Kidney epithelial cell (primary cell): ENCODE measurements at places on chromosomes 7 and 10. TPM values are rescaled to one million over a fixed set of nuclear protein-coding genes. Genes with fewer than 3 reads are reported as not detected.

DNA sequence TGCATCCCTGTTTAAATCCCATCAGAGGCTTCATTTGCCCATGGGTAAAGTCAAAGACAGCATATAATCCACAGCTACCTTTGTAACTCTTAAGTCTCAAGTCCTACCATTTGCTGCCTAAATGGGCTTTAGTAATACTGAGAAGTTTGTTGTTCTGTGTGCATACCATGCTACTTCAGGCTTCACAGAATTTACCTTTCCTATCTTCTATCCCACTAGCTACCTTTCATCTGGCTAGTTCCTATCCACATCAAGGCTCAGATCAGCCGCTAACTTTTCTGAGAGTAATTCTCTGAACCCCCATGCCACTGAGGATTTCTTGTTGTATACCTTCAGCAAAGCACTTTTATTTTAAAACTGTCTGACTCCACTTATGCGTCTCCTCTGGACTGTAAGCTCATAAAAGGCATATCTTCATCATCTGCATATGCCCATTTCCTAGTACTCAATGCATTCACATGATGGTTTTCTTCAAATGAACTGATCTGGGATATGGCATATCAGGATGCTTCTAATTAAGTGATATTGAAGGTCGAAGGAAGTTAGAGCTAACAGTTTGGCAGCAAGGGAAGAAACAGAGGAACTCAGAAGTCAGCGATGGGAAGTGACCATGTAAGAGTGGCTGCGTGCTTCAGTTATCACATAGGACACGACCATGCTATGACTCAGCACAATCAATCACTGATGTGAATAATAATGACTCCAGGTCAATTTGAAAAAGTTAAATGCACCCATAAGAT is 283.9 kb upstream of the DKK1 start:
- no peak for DNase-seq

- no peak for DNase-seq
Measured at GRCh38 chr10:27998954-27999275, at the start of gene ODAD2. ODAD2 (minus strand) TSS chr10:27999079; CDS start chr10:27995142, 3,937 bp downstream.

GRCh38 chr10:99533496-99534449 is 1.0 kb downstream of the NKX2-3 start:
- DNase-seq = no peak

GRCh38 chr7:91503934-91504555 is 239.8 kb downstream of the FZD1 start:
- DNase-seq = no peak

- DNase-seq = no peak
Measured at GRCh38 chr10:86263209-86263608, 103.4 kb downstream of the GRID1 start.

- no peak for DNase-seq
Measured at GRCh38 chr10:111430070-111430469, 353.2 kb downstream of the ADRA2A start.

- no peak for DNase-seq
Measured at GRCh38 chr7:71784180-71784579, 628.0 kb downstream of the CALN1 start.

- no peak for DNase-seq
Measured at GRCh38 chr7:80098795-80099194, 35.8 kb upstream of the GNAI1 start.

DNA sequence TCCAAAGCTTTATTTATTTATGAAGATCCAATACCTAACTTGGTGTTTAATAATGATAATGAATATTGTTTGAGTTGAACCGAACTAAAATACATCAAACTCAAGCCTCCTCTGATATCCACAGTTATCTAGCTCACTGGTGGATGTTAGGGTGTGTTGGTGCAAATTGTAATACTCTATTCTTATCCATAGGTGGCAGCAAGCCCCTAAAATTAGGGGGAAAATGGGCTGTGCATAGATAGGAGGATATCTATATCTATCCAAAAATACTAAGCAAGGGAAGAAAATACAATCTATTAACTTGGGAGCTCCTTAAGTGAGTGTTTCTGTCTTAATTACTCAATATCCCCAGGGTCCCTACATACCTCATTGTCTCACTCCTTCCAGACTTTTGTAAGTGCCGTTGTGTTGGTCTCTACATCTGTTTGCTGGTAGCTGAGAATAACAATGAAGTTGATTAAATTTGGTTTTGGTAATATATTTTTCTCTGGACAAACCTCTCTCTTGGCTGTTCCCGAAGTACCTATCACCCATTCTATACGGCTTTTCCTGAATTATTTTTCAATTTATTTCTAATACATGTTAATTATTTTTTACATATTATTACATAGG is 55.0 kb upstream of the VWDE start:
- DNase-seq = no peak

DNA sequence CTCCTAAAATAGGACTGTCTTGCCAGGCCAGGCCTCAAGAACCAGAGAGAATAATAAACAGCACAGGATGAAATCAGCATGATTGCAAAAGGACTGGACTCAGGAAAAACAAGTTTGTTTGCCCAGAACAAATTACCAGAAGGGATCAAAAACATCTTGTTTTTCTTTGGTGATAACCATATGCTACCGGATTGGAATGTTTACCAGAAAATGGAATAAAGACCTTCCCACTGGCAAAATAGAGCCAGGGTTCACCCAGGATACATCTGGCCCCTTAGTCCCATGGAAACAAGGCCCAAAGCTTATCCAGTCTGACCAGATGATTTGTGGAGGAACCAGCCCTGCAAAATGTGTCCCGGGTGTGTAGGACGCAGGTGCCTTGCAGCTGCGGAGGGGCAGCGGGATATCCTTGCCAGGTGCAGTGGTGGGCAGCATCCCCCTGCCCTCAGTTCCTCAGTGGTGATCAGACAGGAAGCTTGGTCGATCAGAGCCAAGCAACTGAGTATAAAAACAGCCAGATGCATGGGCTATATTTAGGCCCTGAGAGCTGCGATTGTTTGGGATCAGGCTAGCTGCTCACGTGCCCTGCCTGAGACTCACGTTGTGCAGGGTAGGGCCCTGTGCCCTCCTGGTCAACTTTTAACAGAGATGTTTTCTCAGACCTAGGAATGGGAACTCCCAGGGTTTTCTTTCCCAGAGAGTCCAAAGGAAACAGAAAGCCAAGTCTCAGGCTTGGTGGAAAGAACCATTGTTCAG is 4.6 kb upstream of the ZNF22 start:
- DNase-seq = no peak

GRCh38 chr7:24135003-24135817 is 148.8 kb upstream of the NPY start:
- DNase-seq = no peak

DNA sequence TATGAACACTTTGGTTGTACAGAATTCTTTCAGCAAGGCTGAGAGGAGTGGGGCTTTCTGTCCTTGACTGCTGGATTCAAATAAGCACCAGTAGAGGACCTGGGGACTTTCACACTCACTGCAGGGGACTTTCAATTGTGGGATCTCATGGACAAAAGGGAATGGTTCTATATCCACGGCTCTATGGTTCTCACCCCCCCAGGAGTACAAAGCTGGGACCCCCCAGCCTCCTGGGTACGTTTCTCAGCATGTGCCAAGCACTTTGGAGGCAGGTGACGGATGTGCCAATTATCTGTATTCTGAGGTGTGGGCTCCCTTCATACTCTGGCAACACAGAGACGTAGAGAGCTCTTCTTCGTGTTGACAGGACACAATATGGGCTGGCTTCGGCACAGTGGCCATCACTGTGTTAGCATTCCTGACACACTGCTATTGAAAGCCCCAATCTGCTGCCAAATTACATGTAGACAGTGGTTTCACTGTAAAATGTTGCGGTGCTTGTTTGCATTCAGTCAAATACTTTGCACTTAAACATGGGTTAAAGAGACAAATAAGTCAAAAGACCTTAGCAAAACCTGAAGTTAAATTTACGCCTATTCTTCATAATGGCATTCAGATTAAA is 92.7 kb upstream of the SAMD8 start:
- DNase-seq = no peak

Gene TCF7L2
- total RNA-seq = 3.4 and 13.5 TPM in 2 replicates

Gene PRLHR
- not detected in 2 replicates for total RNA-seq

Gene TMEM178B
- 5.5 and 9.7 TPM in 2 replicates for total RNA-seq

Gene IGFBP1
- 8.1 and 13.5 TPM in 2 replicates for total RNA-seq
